ENCODE measurements at places on chromosomes 1 and 21.

DNA sequence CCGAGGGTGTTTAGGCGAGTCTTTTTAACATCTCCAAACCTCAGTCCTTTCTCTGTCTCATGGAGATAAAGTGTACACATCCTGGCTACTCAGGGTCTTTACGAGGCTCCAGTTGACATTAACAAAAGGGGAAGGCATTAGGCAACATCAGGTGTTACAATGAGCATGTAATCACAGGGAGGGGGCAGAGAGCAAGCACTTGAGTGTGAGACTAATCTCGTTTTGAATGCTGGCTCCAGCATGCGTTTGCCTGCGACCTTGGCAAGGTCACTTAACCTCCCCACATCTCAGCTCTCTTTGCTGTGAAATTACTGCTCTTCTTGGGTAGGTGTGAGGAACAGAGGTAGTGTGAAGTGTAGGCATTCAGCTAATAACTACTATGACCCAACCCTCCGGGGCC lies 3.1 kb downstream of the TNNT2 start:
- DNase-seq = no peak

DNA sequence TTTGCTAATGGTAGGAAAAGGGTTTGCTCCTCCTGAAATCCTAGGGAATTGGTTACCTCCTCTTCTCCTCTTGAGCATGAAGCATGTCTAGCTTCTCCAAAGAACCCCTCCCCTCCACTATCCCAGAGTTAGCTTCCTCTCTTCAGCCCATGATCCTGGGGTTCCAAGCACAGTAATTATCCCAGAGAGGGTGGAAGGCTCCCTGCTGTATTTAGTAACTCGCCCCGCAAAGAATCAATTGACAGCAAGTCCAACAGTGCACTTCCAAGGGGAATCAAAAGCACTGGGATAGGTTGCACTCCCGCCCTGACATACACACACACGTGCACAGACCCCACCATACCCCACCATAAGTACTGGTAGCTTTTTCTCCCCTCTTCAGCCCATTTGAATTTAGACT lies 3.1 kb downstream of the S100A8 start:
- DNase-seq = no peak

GRCh38 chr1:214957330-214958137 lies 125.0 kb upstream of the KCNK2 start:
- no peak for DNase-seq

- no peak for DNase-seq
Measured at GRCh38 chr1:58611861-58612385, 34.9 kb upstream of the TACSTD2 start.

GRCh38 chr1:173024543-173024942 lies 26.2 kb downstream of the TNFSF18 start:
- no peak for DNase-seq

DNA sequence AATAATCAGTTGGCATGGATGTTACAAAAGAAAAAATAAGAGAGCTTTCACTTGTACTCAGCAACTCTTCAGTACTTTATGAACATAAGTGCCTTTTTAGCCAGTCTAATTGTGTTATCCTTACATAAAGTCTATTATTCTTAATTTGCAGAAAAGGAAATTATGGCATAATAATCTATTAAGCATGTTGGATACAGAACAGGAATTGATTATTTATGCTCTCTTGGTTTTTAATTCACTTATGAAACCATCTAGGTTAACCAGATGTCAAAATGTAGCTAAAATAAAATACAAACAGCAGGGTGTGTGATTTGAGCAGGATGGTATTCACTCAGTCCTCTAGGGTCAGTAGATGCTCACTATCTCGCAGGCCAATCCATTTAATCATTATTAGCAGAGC lies 79.7 kb downstream of the PLPPR5 start:
- DNase-seq = no peak

- no peak for DNase-seq
Measured at GRCh38 chr1:178713259-178713658, 11.8 kb upstream of the RALGPS2 start.

DNA sequence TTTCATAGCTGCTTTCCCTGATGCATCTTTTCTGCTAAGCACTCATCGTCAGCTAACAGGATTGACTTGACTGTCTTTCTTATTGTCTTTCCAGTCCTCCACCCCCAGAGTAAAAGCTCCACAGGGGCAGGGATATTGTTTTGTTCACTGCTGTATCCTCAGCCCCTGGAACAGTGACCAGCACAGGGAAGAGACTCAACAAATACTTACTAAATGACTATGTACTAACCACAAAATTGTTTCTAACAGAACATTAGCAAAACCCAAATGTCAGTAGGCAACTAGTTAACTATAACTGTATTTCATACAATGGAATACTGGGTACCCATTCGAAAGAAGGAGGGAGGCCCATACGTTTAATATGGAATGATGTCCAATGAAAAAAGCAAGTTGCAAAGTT lies 53.0 kb downstream of the BCAR3 start:
- no peak for DNase-seq

DNA sequence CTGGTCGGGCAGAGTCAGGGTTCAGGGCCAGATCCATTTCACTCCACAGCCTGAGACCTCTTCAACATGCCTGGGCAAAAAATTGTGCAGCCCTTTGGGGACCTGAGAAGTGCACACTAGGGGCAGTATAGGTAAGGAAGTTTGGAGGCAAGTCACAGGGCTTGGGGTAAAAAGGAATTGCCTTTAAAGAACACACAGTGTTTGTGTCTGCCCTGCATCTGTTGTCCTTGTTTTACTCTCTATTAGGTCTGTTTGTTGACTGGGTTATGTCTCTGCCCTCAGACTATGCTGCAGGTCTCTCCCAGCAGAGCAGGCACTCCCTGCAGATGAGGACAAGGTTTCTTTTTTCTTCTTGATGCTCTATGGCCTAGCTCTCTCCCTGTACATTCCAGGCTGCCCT lies 22.0 kb downstream of the LDLRAD2 start:
- no peak for DNase-seq

DNA sequence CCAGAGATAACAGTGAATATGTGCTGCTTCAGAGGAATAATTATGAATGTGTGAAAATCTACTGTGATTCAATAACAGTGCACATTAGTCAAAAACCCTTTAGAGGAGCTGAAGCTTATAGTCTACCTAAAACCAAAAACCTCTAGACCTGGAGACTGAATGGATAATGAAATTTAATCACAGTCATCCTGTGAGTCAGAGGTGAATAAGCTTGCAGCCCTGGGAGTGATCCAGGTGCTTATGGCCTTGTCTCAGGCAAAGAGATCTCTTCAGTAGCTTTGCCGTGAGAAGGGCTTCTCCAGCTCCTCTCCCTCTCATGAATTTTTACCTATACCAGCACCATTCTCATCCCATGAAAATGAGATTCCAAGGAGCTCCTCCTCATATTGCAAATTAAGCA lies 81.3 kb upstream of the RGS4 start:
- DNase-seq = peak; percentile 55

- peak; percentile 10 for DNase-seq
Measured at GRCh38 chr1:88982055-88982454, 10.4 kb downstream of the KYAT3 start.

DNA sequence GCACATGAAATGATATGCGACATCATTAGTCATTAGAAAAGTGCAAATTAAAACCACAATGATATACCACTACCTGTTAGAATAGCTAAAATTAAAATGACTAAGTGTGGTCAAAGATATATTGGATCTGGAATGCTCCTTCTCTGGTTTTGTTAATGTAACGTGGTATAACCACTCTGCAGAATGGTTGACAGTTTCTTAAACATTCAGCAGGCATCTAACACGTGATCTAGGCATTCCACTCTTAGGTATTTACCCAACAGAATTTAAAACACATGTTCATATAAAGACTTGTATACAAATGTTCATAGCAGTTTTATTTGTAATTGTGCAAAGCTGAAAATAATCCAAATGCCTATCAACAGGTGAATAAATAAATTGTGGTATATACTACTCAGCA lies 165.0 kb upstream of the PLXNA2 start:
- no peak for DNase-seq

DNA sequence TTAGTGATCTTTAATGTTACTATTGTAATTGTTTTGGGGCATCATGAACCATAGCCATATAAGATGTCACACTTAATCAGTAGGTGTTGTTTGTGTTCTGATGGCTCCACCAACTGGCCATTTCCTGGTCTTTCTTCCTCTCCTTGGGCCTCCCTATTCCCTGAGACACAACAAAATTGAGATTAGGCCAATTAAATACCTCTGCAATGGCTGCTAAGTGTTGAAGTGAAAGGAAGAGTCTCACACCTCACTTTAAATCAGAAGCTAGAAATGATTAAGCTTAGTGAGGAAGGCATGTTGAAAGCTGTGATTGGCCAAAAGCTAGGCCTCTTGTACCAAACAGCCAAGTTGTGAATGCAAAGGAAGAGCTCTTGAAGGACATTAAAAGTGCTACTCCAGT lies 30.7 kb downstream of the PPP2R5A start:
- no peak for DNase-seq

GRCh38 chr1:227744668-227745067 lies 9.4 kb downstream of the SNAP47 start:
- no peak for DNase-seq

- DNase-seq = no peak
Measured at GRCh38 chr1:151508833-151509232, 2.4 kb upstream of the CGN start.

DNA sequence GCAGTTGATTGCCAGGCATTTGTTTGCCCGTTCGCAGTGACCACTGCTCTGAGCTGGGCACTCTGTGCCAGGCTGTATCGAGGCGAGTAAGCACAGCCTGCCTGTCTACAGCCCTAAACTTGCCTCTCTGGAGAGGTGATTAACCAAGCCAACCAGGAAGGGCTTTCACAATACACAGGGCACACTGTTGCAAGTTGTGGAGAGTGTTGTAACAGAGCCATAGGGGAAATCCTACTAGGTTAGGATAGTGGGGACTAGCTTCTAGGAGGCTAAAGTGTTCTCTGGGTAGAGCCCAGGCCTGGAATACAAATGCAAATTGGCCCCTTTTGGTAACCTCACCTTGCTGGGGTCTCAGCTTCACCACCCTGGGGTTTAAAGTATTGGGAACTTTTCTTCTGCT lies 23.8 kb downstream of the PRDM2 start:
- DNase-seq = no peak

DNA sequence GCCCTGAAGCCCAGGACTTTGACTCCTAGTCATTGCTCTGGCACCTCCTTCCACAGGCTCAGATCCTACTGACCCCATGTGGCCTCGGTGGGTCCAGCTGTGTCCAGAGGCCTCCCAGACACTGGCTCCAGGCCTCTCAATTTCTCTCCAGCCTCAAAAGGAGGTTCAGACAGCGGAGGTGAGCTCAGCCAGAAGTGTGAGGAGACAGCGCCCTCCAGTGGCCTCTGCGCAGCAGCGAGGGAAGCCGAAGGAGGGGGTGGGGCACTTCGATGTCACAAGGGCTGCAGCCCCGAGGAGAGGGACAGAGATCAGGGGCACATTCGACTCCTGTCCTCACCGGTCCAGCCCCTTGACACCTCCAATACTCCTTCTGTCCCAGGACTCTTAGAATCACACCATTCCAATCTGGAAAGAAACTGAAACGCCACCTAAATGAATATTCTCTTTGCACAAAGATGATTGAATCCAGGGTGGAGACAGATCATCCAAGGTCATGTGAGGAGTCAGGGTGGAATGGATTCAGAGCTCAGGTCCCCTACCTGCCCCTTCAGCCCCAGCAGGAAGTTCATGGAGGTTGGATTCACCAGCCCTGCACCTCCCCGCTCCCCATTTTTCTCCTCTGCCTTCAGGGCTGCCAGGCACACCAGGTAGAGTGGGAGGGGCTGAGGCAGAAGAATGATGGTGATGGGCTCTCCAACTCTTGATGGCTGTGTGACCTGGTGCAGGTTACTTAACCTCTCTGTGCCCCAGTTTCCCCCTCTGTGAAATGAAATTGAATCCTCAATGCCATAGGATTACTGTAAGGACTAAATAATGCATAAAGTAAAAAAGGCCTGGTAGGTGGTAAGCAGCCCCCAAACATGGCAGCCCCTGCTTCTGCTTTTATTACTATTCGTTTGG lies 34.8 kb upstream of the ZBTB40 start:
- DNase-seq = peak; percentile 68
